ENCODE measurements at places on chromosomes 7 and 10.

GRCh38 chr7:16811551-16811950 lies 6.8 kb upstream of the AGR2 start:
- no peak for DNase-seq

DNA sequence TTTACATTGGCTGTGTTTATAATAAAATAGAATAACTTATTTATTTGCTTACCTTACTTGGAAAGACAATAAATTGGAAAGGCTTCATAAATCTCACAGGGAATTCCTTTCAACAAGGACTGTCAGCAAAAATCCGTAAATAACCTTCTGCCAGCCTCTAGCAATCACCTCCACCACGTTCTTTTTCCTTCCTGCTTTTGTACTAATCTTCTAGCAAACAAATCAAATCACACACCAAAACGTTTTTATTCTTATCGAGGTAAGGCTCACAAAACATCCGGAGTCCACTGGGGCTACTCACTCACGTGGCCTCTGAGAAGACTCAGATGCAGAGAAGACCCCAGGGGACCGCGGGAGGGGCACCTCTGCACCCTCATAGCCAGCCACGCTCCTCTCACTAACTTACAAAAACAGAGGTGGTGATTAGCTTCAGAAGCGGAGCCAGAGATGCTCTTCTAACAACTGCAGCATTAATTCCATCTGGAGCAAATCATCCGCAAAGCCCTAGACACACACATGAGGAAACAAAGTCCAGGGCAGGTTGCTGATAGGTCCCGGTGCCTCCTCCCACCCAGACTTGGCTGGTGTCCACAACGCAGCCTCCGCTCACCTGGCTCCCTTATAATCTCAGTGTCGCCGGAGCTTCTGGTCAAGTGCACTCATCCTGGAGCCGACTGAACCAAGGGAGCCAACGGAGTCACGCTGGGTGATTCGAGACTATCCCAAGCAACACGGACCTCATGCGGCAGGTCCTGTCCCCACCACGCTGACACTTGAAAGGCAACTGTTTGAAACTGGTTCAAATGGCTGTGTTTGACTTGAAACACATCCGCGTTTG lies 22.5 kb downstream of the CTBP2 start:
- DNase-seq = no peak

GRCh38 chr10:6038071-6038631 lies 24.0 kb downstream of the IL2RA start:
- DNase-seq = no peak

GRCh38 chr7:53603461-53603860 lies 568.0 kb downstream of the POM121L12 start:
- DNase-seq = no peak

DNA sequence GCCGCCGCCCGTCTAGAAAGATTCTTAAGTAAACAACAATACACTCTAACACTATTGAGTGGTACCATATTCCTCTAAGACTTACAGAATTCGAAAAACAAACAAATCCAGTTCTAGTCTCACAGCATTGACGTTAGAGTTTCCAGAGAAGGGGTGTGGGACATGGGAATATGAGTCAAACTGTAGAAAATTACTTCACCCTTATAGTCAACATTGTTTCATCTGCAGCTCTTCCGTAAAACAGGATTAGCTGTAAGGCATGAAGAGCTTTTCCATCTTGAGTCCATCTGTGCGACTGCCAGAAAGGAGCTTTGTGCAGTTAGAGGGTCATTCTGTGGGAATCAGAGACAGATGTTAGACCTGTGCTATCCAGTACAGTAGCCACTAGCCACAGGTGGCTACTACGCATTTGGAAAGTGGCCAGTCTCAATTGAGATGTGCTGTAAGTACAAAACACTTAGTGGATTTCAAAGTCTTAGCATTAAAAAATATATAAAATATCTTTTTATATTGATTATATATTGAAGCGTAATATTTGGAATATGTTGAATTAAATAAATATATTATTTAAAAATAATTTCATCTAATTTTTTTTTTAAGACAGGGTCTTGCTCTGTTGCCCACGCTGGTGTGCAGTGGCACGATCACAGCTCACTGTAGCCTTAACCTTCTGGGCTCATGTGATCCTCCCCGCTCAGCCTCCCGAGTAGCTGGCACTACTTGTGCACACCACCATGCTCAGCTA lies 79.8 kb upstream of the MPP7 start:
- no peak for DNase-seq

- DNase-seq = no peak
These were observed 320.0 kb upstream of the C7orf33 start for GRCh38 chr7:148270576-148270975.

DNA sequence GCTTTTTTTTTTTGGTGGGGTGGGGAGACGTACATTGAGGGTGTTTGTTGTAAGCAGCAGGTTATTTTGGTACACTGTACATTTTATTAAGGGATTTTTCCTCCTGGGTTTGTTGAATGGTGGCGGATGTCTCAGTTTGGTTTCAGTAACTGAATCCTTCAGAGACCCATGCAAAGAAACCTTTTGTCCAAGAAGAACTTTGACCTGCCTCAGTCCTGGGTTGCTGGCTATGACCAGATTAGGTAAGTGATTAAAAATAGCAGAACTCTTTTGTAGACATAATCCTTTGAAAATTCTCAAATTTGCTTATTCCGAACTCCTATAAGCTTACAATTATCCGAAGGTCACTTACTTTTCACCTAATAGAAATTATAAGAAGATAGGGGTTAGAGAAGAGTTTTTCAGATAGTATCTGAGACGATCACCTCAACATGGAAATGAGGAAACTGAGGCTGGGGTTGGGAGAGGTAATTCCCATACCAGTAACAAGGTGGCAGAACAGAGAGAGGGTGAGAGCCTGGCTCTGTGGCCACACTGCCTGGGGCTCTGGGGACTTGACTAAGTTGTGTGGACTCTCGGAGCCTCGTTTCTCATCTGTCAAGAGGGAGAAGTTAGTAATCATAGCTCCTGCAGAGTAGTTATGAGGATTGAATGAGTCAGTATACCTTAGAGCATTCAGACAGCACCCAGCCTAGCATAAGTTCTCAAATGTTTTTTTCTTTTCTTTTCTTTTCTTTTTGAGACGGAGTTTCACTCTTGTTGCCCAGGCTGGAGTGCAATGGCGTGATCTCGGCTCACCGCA lies 87.4 kb downstream of the CCNY start:
- DNase-seq = no peak

Measured in activated T-cell treated with anti-CD3 and anti-CD28 coated beads for 1 hour (primary cell).